ENCODE measurements at places on chromosomes 4 and X.

- no peak for DNase-seq
Observed at GRCh38 chr4:151905197-151905596, 144.4 kb upstream of the GATB start.

DNA sequence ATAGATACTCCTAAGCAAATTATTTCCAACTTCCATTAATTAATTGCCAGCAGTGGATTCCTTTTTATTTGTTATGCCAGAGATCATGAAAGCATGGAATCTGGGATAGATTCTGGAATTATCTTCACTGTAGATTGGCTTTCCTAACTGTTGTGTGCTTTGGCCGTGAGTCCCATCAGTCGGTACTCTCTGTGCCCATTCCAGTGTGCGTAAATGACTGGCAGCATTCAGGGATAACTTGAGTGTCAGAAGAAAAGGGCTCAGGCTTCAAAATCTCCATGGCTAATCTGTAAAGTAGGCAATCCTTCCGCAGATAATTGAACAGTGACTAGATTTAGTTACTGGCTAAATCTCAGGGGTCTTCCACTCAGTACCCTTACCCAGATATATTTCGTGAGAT is 76.8 kb upstream of the TMEM164 start:
- no peak for DNase-seq

- no peak for DNase-seq
Observed at GRCh38 chrX:19057856-19058255, 64.4 kb downstream of the ADGRG2 start.

DNA sequence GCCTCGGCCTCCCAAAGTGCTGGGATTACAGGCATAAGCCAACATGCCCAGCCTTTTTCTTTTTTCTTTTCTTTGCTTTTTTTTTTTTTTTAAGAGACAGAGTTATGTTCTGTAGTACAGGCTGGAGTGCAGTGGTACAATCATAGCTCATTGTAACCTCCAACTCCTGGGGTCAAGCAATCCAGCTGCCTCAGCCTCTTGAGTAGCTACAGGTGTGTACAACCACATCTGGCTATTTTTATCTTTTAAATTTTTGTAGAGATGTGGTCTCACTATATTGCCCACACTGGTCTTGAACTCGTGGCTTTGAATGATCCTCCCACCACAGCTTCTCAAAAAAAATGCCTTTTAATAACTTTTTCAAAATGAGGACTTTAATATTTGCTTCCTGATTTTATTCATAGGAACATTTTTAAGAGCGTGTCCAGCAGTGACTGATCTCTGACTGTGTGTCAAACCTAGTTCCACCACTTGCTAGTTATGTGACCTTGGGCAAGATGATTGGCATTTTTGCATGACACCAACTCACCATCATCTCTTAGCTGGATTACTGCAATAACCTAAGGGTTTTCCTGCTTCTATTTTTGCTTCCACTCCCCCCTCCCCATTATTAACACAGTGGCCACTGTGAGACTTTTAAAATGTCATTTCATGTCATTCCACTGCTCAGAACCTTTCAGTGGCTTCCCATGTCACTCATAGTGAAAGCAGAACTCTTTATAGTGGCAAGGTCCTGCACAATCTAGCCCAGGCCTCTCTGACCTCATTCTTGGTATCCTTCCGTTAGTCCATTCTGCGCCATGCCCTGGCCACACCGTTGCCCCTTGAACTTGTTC is 4.5 kb upstream of the TNIP3 start:
- no peak for DNase-seq

DNA sequence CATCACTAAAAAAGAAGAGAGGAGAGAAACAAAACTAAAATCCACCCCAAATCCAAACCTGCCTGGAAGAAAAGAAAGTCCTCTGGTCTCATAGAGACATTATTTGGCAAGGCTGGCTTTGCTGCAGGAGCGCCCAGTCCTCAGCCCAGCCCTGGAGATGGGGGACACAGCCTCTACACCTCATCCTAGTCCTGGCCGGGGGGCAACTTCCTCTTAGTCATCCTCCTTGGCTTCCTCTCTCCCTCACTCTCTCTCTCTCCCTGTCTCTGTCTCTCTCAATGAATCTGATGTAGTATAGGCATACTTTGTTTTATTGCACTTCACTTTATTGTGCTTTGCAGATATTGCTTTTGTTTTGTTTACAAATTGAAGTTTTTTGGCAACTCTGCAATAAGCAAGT is 55.8 kb upstream of the MAGEB10 start:
- DNase-seq: no peak

DNA sequence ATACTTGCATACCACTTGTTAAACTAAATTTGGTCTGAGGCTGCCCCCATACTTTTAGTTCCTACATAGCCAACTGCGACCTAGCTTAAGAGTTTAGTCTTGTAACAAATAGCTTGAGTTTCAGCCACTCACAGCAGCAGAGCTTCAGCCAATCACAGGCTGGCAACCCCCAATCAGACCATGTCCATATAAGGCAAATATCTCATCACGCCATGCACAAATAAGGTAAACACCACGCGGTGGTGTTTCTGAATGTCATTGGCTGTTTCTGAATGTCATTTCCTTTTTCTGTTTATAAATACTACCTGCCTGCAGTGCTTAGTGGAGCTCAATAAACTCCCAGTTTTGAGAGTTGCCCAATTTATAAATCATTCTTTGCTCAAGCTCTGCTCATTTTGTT is 143.1 kb upstream of the MAD2L1 start:
- no peak for DNase-seq

DNA sequence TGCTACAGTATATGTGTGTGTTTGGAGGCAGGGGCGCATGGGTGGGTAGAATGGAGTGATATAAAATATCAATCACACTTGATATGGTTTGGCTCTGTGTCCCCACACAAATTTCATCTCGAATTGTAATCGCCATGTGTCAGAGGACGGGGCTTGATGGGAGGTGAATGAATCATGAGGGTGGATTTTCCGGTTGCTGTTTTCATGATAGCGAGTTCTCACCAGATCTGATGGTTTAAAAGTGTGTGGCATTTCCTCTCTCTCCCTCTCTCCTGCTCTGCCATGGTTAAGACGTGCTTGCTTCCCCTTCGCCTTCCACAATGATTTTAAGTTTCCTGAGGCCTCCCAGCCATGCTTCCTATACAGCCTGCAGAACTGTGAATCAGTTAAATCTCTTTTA is 14.8 kb downstream of the SOWAHB start:
- DNase-seq: no peak

GRCh38 chr4:82584931-82585330 is 23.1 kb upstream of the TMEM150C start:
- DNase-seq: no peak

GRCh38 chr4:123110685-123111084 is 188.3 kb upstream of the NUDT6 start:
- no peak for DNase-seq

DNA sequence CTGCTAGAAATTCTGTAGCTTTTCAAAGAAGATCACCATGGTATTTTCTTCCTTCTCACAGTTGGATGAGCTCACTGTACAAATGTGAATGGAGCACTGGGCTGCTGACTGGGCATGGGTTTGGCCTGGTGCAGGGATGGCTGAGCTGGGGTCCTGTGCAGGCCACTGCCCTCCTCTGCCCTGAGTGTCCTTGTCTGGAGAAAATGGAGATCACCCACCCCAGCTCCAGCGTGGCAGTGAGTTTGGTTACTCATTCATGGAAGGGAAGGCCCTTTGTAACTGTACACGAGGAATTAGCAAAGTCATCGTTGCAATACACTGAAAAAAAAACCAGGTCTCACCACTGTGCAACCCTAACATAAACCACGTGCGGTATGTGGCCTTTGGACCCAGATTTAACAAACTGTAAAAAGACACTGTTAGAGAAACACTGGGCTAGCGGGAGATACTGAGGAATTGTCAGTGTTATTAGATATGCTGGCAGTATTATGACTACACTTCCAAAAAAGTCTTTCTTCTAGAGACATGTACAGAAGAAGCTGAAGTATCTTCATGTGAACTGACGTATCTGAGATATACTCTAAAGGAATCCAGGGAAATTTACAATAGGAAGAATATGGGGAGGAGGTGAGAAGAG is 16.1 kb upstream of the TBC1D14 start:
- DNase-seq: no peak

GRCh38 chrX:47168495-47169073 is 23.6 kb downstream of the RBM10 start:
- DNase-seq: no peak

DNA sequence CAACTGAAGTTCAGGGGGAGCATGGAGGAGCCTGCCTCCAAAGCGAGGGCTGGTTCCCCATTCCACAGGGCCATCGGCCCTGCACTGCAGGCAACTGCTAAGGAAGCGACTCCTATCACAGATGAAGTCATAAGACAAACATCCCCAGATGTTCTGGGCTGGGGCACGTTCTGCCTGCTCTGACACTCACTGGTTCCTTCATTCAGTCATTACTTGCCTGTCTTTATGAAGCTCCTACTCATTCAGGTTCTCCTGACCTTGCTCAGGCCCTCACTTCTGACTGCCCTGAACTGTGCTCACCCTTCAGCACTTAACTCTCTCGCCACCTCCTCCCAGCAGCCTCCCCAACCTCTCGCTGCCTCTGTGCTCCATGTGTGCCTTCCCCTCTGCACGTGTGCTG is 2.5 kb upstream of the SLC2A9 start:
- DNase-seq: no peak

GRCh38 chrX:40062525-40063155 is 35.1 kb downstream of the BCOR start:
- DNase-seq: peak; percentile 71

DNA sequence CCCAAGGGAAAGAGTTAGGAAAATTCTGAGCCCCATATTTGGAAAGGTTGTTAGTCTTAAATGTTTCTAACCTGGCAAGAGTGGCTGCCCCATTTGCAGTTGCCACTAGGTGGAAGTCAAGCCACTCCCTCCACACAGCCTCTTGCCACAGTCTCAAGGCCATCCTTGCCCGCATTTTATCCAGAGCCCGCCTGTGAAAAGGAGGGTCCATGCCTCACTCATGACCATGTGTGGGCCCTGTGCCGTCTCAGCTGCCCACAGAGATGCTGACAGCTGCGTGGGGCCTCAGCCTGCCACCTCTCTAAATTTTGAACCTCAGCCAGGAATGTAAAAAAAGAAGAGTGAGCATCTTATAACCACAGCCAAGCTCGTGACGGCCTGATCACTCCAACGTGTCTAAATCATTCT is 201.5 kb upstream of the FAM241A start:
- no peak for DNase-seq

GRCh38 chr4:152273343-152273742 is 262.5 kb downstream of the FBXW7 start:
- no peak for DNase-seq

- no peak for DNase-seq
Observed at GRCh38 chr4:3531318-3531878, 824 bp downstream of the LRPAP1 start.

GRCh38 chr4:158664806-158665205 is 6.9 kb downstream of the C4orf46 start:
- DNase-seq: no peak

- DNase-seq: no peak
Observed at GRCh38 chrX:136710325-136710951, 62.5 kb downstream of the CD40LG start.

DNA sequence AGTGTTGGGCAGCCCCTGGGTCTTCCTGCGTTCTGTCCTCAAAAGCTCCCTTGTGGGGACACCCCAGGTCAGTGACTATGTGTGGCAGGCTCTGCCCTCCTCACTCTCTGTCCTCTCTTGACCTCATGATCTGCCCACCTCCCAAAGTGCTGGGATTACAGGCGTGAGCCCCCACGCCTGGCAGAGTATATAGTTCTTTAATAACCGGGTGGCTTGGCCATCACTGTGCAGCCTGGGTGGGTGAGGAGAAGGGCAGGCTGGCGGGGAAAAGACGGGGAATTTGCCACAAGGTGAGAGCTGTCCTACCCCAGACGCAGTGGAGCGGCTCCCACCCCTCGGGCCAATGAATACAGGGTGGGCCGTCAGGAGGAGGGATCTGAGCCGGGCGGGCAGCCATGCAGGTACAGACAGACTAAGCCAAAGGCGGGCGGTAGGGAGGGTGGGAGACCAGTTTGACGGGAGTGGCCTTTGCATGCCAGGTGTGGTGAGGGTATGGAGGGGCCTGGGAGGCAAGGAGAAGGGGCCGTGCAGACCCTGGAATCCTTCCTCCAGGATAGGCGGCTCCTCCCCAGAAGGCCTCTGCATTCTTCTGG is 2.5 kb downstream of the SH3BP2 start:
- DNase-seq: no peak

DNA sequence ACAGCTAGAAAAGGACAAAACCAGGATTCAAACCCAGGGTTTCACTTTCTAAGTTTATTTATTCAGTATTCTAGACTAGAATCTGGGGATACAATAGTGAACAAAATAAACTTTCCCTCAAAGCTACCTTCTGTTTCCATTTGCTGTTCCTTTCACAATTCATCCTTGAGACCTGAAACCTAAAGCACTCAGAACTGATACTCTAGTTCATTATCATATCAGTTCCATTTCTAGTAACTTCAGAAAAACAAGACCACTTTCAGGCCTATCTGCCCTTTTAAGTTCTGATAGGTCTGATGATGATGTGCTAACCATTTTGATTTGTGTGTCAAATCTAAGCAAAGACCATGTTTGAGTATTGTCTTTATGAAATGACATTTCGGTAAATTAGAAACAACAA is 7.8 kb upstream of the XK start:
- DNase-seq: no peak

DNA sequence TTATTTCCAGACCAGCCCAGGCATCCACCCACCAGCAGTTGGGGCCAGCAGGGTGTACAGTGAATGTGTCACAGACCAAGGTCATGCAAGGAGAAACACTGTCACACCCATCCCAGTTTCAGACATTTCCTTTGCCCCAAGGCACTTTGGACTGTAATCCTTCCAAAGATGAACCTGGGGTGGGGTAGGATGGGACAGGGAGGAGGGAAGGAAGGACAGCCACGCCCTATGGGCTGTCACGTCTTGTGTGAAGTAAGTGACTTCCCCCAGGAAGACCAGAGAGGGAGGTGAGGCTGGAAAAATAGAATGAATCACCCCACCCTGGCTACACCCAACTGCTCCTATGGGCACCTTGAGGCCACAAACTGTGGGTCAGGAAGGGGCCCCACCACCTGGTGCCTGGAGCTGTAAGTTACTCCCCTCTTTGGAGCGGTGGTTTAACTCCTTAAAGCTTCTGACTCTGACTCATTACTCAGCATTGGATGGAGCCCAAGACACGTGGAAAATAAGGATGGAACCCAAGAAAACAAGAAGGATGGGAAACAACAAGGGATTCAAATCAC is 349.9 kb upstream of the KLF3 start:
- DNase-seq: no peak

Measured in anterior cingulate cortex (tissue), 58 donors.